SK-N-MC (cell line): ENCODE measurements at places on chromosomes 13 and 19.
A peak's percentile ranks its signal among the peaks of the same experiment; 100 is the strongest.

GRCh38 chr13:108933061-108933460, 303.6 kb downstream of the MYO16 start:
- DNase-seq = no peak

- DNase-seq = no peak
These were observed 321.1 kb downstream of the MYO16 start for GRCh38 chr13:108950333-108951010.

DNA sequence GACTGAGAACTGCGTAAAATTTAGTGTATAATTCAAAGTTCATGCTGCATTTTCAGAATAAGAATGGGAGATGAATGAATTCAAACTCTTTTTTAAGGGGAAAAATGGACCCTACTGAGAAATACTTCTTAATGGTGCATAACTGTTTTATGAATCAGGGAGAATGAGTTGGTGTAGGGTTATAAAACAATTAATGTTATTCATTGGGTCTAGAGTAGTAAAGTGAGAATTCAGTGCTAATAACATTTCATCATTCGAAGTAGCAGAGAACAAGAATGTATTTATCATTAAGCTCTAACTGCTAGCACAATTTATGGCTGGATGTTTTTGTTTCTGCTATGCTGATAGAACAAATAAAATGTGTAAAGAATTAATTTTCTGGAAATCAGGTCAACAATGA, 310.2 kb downstream of the SLITRK5 start:
- DNase-seq = no peak

DNA sequence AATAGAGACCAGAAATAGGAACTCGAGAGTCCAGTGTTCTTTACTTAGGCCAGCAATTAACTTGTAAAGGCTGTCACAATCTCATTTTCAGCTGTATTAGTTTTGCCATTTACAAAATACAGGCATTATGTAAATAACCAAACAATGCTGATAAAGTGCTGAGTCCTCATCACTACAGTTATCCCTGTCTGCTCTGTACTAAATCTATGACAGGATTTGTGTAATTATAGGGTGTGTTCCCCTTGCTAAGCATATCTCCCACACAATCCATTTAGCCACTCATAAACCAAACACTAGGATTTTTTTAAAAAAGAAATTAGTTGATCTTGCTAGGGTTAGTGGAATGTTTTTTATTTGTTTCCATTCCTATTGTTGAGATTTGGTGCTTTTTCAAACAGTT, 23.2 kb downstream of the PDX1 start:
- DNase-seq = no peak

DNA sequence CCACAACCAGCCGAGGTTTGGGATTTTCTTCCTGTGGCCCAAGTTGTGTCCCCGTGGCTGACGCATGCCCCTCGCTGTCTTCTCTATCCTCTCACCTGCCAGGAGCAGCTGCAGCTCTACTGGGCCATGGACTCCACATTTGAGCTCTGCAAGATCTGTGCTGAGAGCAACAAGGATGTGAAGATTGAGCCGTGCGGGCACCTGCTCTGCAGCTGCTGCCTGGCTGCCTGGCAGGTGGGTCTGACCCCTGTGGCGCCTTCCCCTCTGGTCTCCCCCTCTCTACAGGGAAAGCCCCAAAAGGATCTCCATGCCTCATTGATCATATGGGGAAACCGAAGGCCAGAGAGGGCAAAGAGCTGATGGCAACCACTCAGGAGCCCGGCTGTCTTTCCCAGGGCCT, 14.6 kb downstream of the CBLC start:
- no peak for DNase-seq

DNA sequence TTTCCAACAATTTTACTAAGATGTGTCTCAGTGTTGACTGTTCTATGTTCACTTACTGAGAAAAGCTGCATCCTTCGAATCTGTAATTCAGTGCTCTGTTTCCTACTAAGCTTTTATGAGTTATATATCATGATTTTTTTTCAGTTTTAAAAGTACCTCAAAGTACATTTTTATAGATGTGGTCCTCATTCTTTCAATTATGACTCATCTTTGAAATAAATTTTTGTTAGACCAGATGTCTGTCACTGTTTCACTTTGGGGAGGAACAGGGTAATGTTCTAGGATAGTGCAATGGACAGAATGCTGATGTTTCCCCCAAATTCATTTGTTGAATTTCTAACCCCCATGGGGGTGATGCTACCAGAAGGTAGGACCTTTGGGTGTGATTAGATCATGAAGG, 74.8 kb downstream of the NALCN start:
- no peak for DNase-seq

DNA sequence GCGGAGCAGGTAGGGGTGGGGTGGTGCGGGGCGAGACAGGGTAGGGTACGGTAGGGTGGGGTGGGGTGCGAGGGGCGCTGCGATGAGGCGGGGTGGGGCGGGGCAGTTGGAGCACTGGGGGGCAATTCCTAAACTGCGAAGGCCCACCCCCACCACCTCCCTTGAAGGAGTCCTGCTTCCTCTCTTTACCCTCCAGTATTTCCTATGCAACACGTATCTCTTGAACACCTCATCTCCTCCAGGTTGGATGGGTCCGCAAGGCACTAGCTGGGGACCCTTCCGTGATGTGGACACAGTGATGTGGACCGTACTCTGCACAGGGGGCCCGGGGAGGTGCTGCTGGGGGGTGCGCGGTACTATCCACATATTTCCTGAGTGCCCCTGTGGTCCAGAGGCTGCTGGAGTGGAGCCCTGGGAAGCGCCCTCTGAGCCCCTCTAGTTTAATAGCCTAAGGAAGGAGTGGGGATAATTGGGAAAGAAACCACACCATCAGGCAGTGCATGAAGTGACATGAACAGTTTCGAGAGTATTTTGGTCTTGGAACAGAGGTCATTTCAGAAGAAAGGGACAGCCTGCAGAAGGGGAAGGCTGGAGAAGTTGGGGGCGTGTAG, 1.1 kb downstream of the IL17D start:
- no peak for DNase-seq

- DNase-seq = no peak
These were observed 13.0 kb downstream of the CIC start for GRCh38 chr19:42281827-42282762.

DNA sequence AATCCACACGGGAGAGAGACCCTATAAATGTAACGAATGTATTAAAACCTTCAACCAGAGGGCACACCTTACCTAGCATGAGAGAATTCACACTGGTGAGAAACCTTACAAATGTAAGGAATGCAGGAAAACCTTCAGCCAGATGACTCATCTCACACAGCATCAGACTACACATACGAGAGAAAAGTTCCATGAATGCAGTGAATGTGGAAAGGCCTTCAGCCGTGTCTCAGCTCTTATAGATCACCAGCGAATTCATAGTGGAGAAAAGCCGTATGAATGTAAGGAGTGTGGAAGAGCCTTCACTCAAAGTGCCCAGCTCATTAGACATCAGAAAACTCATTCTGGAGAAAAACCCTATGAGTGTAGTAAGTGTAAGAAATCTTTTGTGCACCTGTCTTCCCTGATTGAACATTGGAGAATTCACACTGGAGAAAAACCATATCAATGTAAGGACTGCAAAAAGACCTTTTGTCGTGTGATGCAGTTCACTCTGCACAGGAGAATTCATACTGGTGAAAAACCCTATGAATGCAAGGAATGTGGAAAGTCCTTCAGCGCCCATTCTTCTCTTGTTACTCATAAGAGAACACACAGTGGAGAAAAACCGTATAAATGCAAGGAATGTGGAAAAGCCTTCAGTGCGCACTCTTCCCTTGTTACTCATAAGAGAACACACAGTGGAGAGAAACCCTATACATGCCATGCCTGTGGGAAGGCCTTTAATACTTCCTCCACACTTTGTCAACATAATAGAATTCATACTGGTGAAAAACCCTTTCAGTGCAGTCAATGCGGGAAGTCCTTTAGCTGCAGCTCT, 16.0 kb downstream of the ZNF582 start:
- no peak for DNase-seq

DNA sequence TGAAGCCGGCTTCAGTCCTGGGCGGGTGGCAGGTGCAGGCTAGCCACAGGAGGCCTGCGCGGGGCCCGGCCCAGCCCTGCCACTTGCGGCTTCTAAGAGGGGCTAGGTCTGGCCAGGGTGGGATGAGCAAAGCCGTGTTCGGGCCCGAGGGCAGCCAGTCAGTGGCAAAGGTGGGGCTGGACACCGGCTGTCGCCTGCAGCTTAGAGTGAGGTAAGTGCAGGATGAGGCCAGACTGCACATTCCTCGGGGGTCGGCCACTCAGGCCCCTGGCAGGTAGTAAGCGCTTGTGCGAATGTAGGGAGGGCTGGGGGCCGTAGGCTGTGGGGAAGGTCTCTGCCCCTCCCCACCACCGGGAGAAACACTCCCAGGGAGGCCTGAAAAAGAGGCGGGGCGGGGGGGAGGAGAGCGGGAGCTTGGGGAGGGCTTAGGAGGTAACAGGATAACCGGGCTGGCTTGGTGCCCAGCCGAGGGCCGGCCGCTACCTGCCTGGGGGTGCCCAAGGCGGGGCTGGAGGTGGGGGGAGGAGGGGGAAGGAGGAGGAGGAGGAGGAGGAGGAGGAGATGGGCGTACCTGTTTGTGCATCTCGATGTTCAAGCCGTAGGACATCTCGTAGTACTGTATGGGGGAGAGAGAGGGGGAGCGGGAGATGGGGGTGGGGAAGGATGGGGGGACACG, 6.4 kb downstream of the TLE5 start:
- no peak for DNase-seq

DNA sequence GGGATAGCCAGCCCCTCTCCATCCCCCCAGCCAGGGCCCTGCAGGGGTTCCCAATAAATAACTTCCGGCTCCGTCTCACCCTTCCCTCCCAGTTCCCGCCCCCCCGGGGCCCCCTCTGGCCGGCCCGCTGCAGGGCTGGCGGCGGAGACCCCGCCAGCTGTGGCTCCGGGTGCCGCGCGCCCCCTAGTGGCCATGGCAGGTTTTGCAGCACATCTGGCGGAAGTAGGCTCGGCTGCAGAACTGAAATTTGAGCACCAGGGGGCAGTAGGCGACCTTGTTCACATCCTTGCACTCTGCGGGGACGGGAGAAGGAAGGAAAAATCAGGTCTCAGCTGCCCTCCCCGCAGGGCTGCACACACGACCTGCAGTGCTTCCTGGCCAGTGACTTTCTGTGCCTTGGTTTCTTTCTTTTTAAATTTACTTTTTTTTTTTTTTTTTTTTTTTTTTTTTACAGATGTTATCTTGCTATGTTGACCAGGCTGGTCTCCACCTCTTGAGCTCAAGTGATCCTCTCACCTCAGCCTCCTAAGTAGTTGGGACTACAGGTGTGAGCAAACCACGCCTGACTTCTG, 3.6 kb upstream of the MYO1F start:
- peak; percentile 44 for DNase-seq

DNA sequence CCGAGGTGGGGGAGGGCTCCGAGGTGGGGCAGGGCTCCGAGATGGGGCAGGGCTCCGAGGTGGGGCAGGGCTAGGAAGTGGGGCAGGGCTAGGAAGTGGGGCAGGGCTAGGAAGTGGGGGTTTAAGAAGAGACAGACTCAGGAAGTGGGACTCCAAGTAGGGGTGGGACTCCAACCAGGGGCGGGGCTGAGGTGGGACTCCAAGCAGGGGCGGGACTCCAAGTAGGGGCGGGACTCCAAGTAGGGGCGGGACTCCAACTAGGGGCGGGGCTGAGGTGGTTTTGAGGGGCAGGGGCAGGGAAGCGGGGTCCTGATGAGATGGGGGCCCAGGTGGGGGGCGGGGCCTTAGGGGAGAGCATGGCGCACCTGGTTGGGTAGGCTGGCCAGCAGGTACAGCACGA, 13.6 kb downstream of the CFD start:
- DNase-seq = peak; percentile 83

GRCh38 chr19:33432446-33433170, 59.1 kb downstream of the CEBPG start:
- no peak for DNase-seq

DNA sequence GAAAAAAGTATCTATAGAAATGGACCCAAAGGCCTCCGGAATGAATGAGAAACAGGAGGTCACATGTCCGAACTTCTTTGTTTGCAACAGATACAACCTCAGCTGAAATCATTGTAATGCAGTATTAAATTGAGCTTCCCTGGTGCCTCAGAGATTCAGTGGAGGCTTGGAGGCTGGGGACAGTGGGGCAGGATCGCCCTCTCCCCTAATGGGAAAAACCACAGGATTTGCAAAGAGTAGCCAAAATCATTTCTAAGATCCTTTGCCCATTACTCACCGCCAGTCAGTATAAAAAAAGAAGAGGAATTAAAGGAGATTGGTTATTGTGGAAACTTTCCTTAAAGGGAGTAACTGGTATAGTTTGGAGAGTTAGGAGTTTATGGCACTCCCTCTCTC, 30.4 kb upstream of the IRS2 start:
- no peak for DNase-seq

GRCh38 chr13:110853235-110853721, 61.6 kb downstream of the ANKRD10 start:
- DNase-seq = no peak

DNA sequence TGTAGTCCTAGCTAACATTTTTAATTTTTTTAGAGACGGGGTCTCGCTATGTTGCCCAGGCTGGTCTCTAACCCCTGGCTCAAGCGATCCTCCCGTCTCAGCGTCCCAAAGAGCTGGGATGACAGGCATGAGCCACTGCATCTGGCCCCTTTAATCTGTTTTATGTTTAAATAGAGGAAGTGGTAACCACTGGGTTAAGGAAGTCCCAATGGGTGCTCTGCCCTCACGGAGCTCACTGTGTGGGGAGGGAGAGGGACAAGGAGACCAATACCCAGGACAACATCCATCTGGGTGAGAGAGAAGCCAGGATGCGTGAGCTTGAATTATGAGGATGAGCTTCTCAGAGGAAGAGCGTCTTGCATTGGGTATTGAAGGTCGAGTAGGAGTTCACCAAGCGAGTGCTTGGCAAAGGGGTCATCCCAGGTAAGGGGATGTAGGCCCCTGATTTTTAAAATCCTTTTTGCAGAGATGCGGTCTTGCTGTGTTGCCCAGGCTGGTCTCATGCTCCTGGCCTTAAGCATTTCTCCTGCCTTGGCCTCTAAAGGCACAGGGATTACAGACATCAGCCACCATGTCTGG, 13.8 kb downstream of the YJU2 start:
- DNase-seq = no peak

- no peak for DNase-seq
These were observed 7.3 kb upstream of the HOOK2 start for GRCh38 chr19:12782424-12783290.

- no peak for DNase-seq
These were observed 56.3 kb downstream of the PSG3 start for GRCh38 chr19:42683917-42684513.

GRCh38 chr19:51258165-51259160, 7.6 kb downstream of the SIGLECL1 start:
- no peak for DNase-seq

DNA sequence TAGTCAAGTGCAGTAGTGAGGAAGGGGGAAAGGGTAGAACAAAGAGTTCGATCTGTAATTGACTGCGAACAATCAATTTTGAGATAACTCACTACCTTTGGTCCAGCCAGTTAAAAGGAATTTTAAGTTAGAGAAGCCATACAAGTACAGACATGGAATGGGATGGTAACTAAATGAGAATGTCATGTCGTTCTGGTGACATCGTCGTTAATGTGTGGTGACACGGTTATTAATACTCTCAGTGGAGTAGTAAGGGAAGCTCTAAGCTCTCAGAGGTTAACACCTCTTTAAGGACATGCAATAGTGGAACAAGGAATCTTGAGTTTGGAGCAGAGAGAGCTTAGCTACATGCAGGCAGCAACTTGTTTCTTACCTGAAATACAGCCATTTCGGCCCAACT, 154.9 kb upstream of the KLF12 start:
- DNase-seq = no peak
